GM19239 (cell line): ENCODE measurements at places on chromosomes 13 and 19.

GRCh38 chr13:40968416-40969000, 50.6 kb downstream of the ELF1 start:
- no peak for DNase-seq

DNA sequence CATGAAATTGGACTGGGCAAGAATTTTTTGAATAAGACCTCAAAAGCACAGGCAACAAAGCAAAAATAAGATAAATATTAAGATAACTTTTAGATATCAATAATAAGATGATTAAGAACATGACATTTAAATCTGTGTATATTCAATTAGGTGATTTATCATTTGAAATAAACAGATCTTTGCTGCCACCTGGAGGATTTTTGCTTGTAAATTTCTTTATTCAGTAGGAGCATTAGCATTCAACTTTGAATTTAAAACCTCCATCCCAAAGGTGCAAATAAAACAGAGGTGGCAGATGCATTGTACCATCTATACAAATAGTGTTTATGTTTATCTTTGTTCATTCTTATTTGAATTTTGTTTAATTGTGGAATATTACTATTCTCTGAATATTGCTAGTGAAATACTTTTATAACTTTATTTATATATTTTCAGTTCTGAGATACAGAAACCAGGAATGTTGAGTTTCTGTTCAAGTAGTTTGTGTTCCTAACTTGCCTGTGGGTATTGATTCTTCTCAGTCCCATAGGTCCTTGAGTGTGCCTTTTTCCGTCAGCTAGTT, 20.9 kb downstream of the COG6 start:
- no peak for DNase-seq

DNA sequence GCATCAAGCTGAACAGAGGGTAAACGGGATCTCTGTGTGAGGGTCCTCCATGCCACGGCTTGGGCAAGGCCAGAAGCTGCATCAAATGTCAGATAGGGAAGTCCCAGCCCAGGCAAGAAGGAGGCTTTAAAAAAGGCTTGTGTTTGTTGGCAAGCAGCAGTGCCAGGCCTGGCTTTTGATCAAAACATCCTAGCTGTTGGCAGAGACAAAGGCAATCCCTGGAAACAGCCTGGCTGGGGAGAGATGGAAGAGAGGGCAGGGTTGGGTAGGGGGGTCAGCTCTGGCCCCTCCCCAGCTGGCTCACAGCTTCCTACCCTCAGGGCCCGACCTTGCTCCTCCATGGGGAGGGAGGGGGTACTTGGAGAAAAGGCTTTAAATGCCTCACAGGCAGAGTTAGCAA, 61.8 kb upstream of the KCTD15 start:
- DNase-seq, result no peak

GRCh38 chr13:82717249-82717648, 1165.0 kb downstream of the SLITRK1 start:
- no peak for DNase-seq

- DNase-seq, result no peak
These were observed 7.6 kb downstream of the KLHL26 start for GRCh38 chr19:18644196-18645034.

- no peak for DNase-seq
These were observed 46.8 kb downstream of the CD320 start for GRCh38 chr19:8261347-8261746.

DNA sequence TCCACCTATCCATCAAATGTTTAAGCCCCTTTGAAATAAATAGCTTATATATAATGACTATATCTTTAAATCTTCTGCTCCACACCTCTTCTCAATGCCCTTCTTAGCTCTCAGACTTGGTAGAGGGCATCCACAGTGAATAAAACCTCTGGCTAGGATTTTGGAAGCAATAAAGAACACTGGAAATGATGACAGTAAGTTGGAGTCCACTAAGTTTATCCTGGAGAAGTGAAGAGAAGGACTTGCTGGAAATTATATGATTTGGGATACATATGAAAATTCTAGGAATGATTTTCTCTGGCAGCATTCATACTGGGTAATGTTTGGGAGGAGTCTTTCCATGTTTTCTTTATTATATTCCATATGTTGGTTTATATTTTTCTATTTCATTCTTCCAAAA, 133.5 kb upstream of the KL start:
- no peak for DNase-seq

DNA sequence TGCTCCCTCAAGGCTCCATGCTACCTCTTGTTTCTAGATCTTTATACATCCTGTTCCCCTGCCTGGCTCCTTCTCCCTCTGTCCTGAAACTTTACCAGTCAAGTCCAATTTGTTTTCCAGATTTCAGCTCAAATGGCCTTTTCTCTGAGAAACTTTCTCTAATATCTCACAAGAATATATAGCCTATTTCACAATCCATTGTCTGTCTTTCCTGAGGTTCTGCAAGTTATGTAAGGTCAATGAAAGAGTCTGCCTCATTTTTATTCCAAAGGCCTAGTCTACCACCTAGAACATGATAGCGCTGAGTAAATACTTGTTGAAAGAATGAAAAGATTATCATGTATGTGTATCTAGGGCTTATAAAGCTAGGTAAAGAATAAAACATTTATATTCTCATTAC, 348.8 kb downstream of the SPRY2 start:
- DNase-seq, result no peak

DNA sequence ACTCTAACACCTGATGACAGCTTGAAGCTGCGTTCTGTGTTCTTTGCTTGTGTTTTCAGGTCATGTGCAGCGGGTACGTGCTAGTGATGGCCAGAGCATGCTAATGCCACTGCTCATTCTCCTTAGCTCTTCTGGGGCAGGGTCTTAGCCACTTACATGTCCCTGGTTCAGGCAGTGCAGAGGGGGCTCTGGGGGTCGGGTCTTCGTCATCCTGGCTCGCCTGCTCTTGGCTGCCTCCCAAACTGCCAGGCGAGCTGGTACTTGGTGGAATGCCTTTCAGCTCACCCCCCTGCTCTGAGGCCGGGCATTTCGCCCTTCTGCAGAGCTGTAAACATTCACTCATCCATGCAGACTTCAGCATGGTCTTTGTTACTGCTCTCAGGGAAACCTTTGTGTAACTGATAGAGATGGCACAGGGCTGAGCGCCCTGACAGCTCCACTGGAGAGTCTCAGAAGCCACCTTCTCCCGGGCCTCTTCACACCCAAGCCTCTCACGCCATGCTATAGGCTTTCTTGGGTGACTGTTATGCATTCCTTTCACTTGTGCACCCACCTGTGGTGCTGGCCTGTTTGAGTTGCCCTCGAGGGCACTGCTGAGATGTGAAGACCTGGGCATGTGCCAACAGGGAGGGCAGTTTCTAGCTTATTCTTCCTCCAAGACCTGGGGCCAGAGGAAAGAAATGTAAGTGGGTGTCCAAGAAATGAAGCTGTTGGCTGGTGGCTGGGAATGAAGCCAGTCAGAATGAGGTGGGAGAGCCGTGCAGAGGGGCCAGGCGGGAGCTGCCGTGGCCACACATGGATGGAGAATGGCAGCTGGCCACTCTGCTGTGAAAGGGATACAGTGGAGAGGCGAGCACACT, 24.4 kb downstream of the FAM124A start:
- no peak for DNase-seq

DNA sequence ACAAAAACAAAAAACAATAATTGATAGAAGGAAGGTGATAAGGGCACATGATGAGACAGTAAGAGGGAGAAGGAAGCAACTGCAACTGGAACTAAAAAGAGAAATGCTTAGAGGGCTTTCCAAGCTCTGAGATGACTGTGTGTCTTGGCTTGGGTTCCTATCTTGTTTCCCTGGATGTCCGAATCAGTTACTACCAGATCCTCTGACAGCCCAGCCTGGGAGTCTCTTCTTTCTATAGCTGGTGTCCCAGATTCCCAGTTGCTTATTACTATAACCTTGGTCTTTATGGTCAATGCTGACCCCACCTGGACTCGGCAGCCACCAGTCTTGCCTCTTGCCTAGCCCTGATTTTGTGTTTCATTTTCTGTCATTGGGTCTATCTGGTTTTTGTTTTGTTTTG, 116.4 kb downstream of the RFC3 start:
- no peak for DNase-seq

DNA sequence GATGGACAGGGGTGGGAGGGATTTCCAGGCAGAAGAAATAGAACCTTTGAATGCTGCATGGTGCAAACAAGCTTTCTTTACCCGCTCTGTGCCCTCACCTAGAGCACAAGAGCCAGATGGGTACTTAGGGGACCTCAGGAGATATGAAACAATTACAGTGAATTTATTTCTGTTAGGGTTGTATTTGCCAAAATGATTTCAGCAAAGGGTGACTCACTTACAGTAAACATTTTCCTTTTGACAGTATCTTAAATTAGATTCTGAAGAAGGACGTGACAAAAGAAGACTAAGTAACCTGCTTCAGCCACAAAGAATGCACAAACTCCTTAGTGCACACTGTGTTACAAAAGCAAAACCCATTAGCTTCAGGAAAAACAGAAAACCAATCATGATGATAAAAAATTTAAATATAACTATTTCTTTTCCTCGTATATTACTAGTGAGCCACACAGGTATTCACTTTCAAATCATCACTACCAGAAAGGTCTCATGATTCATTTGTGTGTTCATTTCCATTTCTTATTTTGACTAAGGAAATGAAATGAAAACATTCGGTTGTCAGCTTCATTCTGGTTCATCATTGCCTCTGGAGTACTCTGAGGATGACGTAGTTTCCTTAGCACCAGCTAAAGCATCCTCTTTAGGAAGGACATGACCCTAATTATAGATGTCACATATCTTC, 158.8 kb downstream of the NHLRC3 start:
- DNase-seq, result no peak

- no peak for DNase-seq
These were observed 110.7 kb upstream of the SPRY2 start for GRCh38 chr13:80451641-80452040.

DNA sequence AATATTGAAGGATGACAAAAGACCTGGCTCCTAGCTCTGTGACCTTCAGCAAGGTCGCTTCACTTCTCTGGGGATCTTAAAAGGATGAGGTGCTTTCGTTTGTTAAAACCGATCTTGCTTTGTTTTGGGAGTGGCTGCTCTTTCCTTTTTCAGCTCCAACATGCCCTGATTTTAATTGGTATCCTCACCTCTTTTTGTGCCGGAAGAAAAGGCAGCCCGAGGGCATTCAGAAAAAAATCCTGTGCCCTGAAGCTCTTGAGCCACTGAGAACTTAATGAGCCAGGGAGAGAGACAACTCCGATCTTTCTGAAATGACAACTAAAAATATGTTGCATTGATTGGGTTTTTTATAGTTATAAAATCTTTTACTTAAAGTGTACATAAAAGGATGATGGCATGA, 19.4 kb downstream of the CLDN10 start:
- DNase-seq, result no peak

DNA sequence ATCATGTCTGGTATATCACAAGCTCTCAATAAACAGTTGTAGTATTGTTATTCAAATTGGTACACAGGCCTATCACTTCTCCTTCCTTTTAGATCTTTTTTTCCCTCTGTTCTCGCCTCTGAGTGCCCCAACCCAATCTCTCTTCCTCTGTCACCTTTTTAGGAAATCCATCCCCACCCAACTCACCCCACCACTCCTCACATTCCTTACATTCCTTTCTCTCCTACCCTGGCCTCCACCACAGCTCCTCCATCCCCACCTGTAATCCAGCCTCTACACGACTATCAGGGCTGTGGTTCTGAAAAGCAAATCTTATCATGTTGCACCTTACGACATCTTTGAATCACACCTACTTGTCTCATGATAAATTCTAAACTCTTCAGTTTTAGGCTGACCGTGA, 545.4 kb upstream of the GPC6 start:
- no peak for DNase-seq

DNA sequence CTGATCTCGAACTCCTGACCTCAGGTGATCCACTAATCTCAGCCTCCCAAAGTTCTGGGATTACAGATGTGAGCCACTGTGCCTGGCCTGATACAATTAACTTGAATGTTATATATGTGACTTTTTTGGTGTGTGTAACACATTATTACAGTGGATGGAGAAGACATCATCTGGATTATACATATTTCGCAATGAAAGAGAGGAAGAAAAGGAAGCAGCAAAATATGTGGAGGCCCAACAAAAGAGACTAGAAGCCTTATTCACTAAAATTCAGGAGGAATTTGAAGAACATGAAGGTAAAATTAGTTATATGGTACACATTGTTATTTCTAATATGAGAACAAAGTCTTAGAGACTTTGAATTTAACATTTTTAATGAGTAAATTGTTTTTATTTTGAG, 55.5 kb downstream of the BRCA2 start:
- no peak for DNase-seq

DNA sequence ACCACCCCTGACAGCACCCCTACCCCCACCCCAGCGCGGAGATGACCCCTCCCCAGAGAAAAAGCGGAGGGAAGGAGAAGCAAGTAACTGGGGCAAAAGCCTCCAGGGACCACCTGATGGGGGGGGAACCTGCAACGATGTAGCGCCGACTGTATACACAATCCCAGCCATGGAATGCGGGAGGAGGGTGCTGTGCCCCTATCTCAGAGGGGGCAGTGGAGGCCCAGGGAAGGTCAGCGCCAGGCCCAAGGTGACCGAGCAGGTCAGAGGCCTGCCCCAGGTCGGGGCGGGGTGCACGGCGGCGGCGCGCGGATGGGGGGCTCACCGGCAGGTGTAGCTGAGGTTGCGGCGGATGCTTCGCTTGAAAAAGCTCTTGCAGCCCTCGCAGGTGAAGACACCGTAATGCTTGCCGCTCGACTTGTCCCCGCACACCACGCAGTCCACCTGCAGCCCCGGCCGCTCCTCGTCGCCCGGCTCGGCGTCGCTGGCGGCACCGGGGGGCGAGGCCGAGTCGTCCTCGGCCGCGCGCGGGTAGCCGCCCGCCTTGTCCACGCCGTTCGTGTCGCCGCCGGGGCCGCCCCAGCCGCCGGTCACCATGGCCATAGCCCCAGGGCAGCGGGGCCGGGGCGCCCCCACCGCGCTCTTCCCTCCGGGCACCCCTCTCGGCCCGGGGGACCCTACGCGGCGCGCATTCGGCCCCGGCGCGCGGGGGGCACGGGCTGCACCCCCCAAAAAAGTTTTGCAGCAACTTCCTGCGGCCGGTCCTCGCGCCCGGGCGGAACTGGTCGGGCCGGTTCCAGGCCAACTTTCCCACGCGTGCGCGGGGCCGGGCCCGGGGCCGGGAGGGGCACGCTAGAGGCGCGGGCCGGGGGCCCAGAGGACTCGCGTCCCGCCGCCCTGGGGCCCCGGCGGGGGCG, 843 bp downstream of the NR2F6 start:
- no peak for DNase-seq

DNA sequence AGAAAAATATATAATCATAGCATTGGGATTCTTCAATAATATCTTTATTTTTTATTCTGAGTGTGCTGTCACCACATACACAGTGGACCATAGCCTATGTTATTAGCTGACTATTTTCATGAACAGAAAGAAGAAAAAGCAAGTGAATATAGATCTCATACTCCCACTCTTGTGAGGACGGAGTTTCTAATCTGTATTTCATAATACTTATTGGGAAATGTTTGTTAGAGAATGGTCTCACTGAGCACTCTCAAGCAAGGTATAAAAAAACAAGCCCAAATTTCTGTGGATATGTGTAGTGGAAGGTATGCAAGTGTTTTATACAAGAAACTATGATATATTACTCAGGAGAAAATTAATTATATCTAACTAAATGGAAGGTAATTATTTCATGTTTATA, 1218.1 kb downstream of the SLITRK1 start:
- DNase-seq, result no peak
